ENCODE measurements at places on chromosomes 4 and X. TPM values are rescaled to one million over a fixed set of nuclear protein-coding genes. Genes with fewer than 3 reads are reported as not detected.
A peak's percentile ranks its signal among the peaks of the same experiment; 100 is the strongest.

- DNase-seq: no peak
Measured at GRCh38 chr4:138740816-138741745, 274.5 kb upstream of the NOCT start.

DNA sequence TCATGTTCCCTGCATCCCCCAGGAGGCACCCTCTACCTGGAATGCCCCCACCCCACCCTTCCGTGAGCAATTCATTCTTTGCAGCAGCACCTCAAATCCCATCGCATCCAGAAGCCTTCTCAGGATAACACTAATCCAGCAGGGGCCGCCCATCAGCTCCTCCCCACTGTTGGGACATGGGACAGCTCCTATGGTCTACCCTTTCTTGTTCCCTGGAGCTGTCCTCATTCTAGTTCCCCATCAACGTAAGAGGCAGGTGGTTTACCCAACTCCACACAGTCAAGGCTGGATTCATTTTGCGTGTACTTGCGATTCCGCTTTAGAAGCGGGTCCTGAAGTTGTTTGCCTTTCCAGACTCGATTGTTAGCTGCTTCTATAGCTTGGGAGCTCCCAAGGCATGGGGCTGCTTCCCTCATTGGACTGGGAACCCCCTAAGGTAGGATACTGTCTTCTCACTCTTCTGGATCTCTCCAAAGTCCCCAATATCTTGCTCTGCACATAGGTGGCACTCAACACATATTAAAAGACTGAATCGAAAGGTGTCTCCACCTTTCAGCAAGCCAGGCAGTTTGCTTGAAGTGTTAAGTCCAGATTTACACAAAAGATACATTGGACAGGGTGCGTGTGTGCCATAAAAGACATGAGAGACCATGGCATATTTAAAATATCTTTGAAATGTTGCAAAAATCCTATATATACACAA is 942 bp upstream of the APLN start:
- DNase-seq: peak; percentile 48

H2BW2 gene
- not detected for polyA plus RNA-seq

DNA sequence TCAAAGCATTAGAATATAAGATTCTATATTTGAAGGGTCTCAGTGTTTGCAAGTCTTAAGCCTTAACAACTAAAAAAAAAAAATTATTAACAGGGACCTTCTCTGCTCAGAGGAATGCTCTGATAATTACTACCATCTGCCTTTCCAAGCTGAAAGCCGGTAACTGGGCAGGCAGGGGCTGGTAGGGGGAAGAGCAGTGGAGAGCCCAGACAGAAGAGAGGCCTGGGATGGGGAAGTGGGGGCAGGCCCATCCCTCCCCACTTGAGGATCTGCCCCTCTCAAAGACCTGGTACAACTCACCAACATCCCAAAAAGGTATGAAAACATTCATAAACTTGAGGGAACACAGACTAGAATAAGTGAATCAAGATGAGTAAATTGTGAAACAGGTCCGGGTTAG is 113.9 kb downstream of the QDPR start:
- DNase-seq: no peak

DNA sequence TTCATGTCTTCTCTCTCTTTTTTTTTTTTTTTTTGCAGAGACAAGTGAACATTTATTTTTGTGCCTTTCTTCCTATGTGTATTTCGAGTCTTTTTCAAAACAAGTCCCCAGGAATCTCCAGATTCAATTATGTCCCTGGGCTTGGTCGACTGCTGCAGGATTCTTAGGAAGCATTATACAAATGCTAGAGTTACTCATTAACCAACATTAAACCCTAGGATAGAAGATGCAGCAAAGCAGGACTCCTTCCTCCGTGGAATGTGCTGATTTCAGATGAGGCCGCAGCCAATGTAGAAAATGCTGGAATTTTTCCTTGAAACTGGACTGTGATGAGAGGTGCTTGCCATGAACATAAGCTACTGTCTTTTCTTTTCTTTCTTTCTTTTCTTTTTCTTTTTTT is 3.4 kb downstream of the ZNF81 start:
- no peak for DNase-seq

DNA sequence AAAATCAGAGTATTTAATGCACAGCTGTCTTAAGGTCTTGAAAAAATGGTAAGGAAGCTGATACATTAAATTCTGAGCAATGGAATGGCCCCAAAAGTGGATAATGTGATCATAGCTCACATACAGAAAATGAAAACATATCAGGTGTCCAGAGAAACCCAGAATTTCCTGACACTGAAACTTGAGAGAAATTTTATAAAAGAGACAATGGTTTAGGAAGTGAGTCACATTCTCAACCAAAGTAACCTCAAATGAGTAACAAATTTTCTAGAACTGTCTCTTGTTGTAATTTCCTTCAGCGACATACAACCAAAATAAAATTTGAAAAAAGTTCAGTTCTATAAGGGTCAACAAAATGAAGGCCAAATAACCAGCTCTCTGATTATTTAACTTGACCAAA is 37.4 kb upstream of the PACRGL start:
- no peak for DNase-seq

- DNase-seq: no peak
Measured at GRCh38 chr4:73631565-73632226, 11.5 kb upstream of the RASSF6 start.

- DNase-seq: no peak
Measured at GRCh38 chrX:38816155-38816554, 14.9 kb downstream of the MID1IP1 start.

- DNase-seq: no peak
Measured at GRCh38 chr4:177391287-177391686, 51.0 kb downstream of the AGA start.

HSFX1 gene
- 0.45 TPM for polyA plus RNA-seq

GRCh38 chr4:10161146-10161545 is 44.5 kb upstream of the WDR1 start:
- no peak for DNase-seq

GRCh38 chr4:43276321-43276720 is 383.8 kb downstream of the GRXCR1 start:
- DNase-seq: no peak

DNA sequence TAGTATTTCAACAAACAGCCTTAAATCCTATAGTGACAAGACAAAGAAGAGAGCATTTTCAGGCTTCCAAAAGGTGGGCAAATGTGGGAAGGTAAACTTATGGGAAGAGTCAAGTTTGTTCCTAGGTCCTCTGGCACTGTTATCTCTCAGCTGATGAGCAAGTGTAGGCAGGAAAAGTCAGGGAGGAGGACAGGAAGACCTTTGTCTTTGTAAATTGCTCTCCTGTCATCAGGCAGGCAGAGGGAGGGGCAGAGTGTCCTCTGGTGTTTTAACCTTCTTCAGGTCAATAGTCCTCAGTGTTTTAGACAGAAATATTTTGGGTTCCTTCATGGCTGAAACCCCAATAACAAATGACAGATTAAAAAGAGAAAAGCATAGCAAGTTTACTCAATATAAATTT is 13.5 kb upstream of the GEMIN8 start:
- DNase-seq: no peak

IQCM gene
- not detected for polyA plus RNA-seq

DNA sequence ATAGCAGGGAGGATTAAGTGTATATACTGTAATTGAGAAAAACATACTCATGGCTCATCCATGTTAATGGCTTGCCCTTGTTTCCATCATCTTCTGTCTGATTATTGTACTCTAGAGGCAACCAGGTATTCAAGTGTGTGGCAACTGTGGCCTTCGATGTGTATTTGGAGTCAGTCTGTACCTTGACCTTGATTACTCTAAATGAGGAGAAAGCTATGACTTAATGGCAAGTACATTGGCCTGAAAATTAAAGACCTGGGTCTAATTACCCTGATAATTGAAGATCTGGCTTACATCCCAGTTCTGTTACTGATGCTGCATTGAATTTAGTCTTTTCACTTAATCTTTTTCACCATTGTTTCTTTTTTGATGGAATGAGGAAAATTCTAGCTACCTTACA is 409.2 kb downstream of the CCSER1 start:
- no peak for DNase-seq

GRCh38 chrX:12878536-12878935 is 11.7 kb downstream of the TLR7 start:
- DNase-seq: no peak

DNA sequence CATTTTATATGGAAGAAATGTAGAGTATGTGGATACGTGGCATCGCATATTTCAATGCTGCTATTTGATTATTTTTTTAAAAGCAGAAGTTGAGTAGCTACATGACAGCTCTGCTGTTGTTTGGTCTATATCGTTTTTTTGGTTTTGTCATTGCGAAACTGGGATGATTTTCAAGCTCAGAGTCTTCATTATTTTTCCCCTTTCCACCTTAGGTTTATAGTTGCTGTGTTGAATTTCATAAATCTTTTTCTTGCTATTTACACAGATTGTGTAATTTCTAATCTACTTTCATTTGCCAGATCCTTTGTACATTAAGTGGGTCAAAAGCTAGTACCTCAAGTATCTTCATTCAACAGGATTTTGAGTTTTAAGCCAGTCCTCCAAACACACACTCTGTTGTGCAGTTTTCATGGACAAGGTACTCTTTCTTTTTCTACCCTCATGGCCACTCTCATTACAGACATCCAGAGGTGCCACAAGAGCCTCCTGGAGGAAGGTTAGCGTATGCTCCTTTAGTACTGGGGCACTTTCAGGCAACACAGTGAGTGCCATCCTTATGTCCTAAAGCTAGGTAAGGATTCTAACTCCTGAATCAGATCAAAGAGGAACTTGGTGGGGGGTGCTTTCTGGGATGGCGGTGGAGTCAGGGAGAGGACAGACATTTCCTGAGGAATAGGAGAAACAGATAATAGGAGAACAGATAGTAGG is 123.2 kb downstream of the FHIP1A start:
- DNase-seq: no peak

DNA sequence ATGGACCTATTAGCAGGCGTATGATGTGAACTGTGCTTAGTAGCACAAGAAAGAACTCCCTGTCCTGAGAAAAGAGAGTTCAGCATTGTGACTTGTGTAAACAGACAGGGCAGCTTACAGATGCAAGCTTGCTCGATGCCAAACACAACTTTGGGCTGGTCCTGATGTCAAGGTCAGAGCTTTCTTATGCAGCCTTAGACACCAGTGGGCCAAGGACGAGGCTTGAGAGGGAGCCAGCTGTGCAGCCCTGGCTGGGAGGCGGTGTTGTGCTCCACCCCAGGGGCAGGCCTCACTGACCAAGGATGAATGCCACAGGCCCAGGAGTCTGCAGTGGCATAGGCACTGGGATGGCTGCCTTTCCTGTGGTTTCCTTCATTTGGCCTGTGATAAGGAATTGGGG is 35.4 kb downstream of the JADE1 start:
- DNase-seq: no peak

TBC1D8B gene
- polyA plus RNA-seq: 2.6 TPM

NDST3 gene
- polyA plus RNA-seq: not detected

DNA sequence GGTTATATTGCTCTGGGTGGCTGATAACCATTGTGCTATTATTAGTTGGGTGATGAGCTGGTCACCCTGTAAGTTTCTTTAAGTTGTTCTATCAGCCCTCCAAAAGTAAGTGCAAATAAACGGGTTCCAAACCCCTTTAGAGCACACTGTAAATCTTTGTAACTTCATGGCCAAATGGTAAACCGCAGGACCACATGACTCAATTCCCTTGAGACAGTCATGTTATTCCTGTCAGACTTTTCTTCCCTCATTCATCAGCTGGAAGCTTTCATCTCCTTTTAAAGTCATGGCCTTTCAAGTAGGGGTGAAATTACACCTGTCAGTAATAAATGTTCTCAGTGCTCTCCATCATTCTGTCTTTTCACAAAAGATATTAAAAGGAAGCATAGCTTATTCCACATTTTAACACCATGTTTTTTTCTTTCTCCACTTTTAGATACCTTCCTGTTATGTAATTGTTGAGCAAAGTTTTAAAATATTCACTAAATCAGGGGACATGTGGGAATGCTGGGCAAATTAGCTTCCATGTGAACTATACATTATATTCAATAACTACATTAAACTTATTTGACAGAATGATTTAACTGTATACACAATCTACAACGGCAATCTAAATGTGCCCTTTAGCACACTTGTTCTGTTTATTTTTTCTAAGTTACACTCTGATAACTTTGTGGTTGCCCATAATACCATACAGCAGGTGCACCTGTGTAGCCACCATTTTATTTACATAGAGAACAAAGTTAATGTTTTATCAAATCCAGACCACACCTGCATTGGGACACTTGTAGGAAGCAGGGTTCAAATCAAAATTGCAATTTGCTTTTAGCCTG is 275.5 kb downstream of the CFAP299 start:
- DNase-seq: no peak

Data from A549 (cell line).